T-cell (primary cell): ENCODE measurements at places on chromosomes 5 and 9. TPM values are rescaled to one million over a fixed set of nuclear protein-coding genes. Genes with fewer than 3 reads are reported as not detected.

DNA sequence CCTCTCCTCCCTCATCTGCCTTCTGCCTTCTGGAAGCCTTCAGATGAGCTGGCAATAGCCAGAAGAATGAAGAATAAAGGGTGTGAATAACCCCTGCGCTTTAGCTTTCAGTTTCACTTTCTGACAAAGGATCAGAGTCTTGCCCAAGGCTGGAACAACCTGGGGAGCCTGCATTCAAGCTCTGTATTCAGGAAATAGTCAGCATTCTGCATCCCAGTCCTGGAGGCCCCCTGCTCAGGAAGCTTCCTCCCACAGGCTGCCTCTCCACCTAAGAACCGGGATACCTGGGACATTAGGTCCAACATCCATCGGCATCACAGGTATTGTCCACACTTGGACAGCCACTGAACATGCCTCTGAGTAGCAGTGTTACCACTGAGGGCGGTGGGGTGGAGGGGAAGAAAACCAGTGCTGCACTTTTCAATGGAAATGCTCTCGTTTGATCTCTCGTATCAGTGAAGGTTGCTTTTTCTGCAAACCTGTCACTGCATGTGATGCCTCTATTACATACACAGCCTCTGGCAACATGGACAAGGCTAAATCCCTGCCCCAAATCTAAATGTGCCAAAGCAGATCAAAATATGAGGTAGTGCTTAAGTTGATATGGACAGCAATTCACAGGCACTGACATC is 39.8 kb upstream of the ACO1 start:
- no peaks in the 10 kb centered on the region for H3K36me3 ChIP-seq
- H3K4me1 ChIP-seq, result peaks cover 5% of the 10 kb centered on the region
- no peak for DNase-seq
- no peak overlapping the region for H3K4me3 ChIP-seq
- H3K27ac ChIP-seq, result no peak overlapping the region
- no peaks in the 10 kb centered on the region for H3K27me3 ChIP-seq

DNA sequence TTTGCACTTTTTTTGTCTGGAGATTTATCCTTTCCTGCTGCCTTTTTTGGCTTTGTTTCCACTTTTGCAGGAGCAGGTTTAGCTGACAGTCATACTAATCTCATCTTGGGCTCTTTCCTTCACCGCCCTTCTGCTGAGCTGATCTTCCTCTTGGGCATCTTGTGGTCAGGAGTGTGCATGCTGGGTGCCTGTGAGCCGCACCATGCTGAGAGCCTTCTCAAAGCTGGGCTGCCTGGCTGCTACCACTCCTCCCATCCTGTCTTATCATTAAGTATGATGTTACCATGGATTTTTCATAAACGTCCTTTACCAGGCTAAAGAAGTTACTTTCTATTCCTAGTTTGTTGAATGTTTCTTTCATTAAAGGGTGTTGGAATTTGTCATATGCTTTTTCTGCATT is 49.5 kb upstream of the MCCC2 start:
- no peak for DNase-seq
- H3K36me3 ChIP-seq, result peaks cover 4% of the 10 kb centered on the region
- H3K4me1 ChIP-seq, result no peaks in the 10 kb centered on the region
- H3K27ac ChIP-seq, result no peak overlapping the region
- no peaks in the 10 kb centered on the region for H3K27me3 ChIP-seq

The CER1 gene
- total RNA-seq, result not detected

GRCh38 chr9:97969014-97969413 is 14.1 kb upstream of the ANP32B start:
- H3K4me1 ChIP-seq, result peaks cover 5% of the 10 kb centered on the region
- no peaks in the 10 kb centered on the region for H3K27me3 ChIP-seq
- no peak for DNase-seq
- H3K36me3 ChIP-seq, result no peaks in the 10 kb centered on the region
- H3K4me3 ChIP-seq, result no peak overlapping the region
- no peak overlapping the region for H3K27ac ChIP-seq

The FAM219A gene
- 20.7 TPM for total RNA-seq

The CCL21 gene
- not detected for total RNA-seq

- no peak overlapping the region for H3K4me3 ChIP-seq
- no peaks in the 10 kb centered on the region for H3K36me3 ChIP-seq
- no peak overlapping the region for H3K27ac ChIP-seq
- no peaks in the 10 kb centered on the region for H3K4me1 ChIP-seq
- DNase-seq, result no peak
Observed at GRCh38 chr5:20832204-20833080, 844.4 kb upstream of the CDH18 start.

The NOTCH1 gene
- 96.1 TPM for total RNA-seq

- H3K36me3 ChIP-seq, result peaks cover 7% of the 10 kb centered on the region
- no peaks in the 10 kb centered on the region for H3K4me1 ChIP-seq
- H3K4me3 ChIP-seq, result no peak overlapping the region
- no peak for DNase-seq
Observed at GRCh38 chr5:169753795-169754194, 116.7 kb downstream of the DOCK2 start.

DNA sequence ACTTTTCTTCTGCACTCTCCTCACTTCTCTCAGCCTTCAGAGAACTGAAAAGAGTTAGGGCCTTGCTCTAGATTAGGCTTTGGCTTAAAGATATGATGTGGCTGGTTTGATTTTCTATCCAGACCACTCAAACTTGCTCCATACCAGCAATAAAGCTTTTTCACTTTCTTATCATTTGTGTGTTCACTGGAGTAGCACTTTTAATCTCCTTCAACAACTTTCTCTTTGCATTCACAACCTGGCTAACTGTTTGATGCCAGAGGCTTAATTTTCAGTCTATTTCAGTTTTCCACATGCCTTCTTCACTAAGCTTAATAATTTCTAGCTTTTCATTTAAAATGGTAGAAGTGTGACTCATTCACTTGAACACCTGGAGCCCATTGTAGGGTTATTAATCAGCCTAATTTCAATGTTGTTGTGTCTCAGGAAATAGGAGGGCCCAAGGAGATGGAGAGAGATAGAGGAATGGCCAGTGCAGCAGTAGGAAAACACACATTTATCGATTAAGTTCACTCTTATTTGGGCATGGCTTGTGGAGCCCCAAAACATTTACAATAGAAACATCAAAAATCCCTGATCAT is 5.9 kb downstream of the ATPSCKMT start:
- H3K27me3 ChIP-seq, result no peaks in the 10 kb centered on the region
- H3K27ac ChIP-seq, result no peak overlapping the region

DNA sequence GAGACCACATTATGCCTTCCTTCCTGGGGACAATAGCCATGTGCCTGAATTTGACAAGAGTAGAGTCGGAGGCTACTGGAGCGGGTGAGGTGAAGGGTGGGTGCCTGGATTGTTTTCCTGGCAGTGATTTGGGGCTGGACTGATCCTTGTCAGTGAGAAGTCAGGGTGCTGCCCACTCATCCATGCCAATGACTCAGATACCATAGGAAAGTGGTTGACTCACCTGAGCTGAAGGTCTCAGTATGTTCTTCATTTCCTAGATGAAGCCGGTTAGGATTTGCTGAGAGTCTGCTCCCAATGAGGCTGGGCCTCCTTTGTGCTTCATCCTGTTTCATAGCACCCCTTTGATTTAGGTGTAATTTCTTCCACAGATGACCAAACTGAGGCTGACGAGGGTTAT is 366.0 kb downstream of the KDM4C start:
- H3K36me3 ChIP-seq, result peaks cover 3% of the 10 kb centered on the region
- DNase-seq, result no peak
- H3K27me3 ChIP-seq, result no peaks in the 10 kb centered on the region

DNA sequence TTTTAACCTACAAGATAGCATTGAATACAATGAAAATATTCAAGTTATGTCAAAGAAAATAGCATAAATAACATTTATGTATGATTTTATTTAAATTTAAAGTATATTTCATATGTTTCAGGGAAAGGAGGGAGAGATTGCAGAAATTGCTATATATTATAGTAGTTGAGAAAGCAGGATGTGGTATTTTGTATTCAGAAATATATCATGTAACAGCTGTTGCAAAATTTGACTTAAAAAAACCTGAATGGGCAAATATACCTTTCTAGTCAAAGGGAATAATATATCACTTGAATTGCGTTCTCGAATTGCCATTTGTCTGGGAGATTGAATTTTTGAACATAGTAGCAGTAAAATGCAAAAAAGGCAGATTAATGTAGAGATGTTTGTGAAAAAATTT is 80.6 kb downstream of the PAM start:
- H3K36me3 ChIP-seq, result no peaks in the 10 kb centered on the region
- no peaks in the 10 kb centered on the region for H3K4me1 ChIP-seq
- H3K27me3 ChIP-seq, result no peaks in the 10 kb centered on the region
- no peak for DNase-seq
- H3K4me3 ChIP-seq, result no peak overlapping the region
- no peak overlapping the region for H3K27ac ChIP-seq

GRCh38 chr5:112005623-112005930 is 248.6 kb upstream of the NREP start:
- DNase-seq, result no peak
- no peak overlapping the region for H3K27ac ChIP-seq
- no peaks in the 10 kb centered on the region for H3K36me3 ChIP-seq
- H3K4me1 ChIP-seq, result no peaks in the 10 kb centered on the region
- H3K27me3 ChIP-seq, result no peaks in the 10 kb centered on the region

DNA sequence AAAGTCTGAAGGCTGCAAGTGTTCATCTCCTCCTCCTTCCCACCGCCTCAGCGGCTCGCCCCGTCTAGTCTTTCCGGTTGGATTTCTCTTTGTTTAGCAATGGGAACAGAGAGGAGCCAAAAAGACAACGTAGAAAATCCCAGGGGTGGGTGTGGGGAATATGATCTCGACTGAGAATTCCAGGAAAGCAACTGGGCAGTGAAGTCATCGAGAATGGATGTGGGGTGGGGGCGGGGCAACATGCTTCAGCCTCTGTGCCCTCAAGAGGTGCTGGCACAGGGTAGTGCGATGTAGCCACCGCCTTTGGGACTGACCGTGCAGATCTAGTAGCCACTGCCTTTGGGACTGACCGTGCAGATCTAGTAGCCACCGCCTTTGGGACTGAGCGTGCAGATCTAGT is 12.9 kb downstream of the MSX2 start:
- no peaks in the 10 kb centered on the region for H3K36me3 ChIP-seq
- no peak for DNase-seq
- no peaks in the 10 kb centered on the region for H3K4me1 ChIP-seq
- H3K27me3 ChIP-seq, result peaks cover 20% of the 10 kb centered on the region
- no peak overlapping the region for H3K4me3 ChIP-seq
- no peak overlapping the region for H3K27ac ChIP-seq

The CERCAM gene
- 1.0 TPM for total RNA-seq

DNA sequence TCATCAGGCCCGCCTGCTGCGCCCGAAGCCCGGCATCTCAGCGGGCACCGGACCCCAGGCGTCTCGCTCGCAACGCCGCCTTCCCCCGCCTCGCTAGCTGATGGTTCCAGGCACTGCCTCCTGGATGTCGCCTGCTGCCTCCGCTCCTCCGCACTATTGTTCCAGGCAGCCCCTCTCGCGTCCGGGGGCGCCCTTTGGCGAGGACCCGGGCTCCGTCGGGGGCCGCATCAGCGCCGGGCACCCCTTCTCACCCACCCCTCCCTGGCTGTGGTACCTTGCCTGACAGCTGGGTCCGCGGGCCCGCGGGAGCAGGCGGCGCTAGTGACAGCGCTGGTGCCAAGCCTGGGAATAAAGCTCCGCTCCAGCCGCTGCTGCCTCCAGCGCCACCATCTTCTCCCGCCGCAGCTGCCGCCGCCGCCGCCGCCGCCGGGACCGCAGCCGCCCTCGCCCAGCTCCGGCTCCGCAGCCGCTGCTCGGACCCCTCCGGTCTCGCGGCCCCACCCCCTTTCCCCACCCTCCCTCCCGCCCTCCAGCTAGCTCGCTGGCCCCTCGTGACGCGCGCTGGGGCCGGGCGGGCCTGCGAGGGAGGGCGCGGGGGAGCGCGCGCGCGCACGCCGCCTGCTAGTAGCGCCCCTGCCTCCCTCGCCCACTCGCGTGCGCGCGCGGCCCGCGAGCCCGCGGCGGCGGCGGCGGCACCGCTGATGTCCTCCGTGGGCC is at the start of gene APBA1:
Gene APBA1, minus strand, starts transcription at position 493 of the 717 bp plus-strand sequence.
- no peaks in the 10 kb centered on the region for H3K36me3 ChIP-seq
- H3K4me1 ChIP-seq, result peaks cover 17% of the 10 kb centered on the region
- peak; percentile 26 for DNase-seq
- H3K27ac ChIP-seq, result no peak within 1 kb of the TSS
- peaks cover 27% of the 10 kb centered on the region for H3K27me3 ChIP-seq

The PCDHGA11 gene
- total RNA-seq, result 0.44 TPM

The ARL14EPL gene
- total RNA-seq, result not detected

GRCh38 chr5:54882101-54882500 is 103.3 kb downstream of the ESM1 start:
- H3K27me3 ChIP-seq, result peaks cover 38% of the 10 kb centered on the region
- H3K4me3 ChIP-seq, result no peak overlapping the region
- H3K27ac ChIP-seq, result no peak overlapping the region
- no peak for DNase-seq
- H3K36me3 ChIP-seq, result no peaks in the 10 kb centered on the region

- H3K4me3 ChIP-seq, result no peak overlapping the region
- no peak for DNase-seq
- no peaks in the 10 kb centered on the region for H3K36me3 ChIP-seq
- H3K4me1 ChIP-seq, result no peaks in the 10 kb centered on the region
Observed at GRCh38 chr9:121895818-121896544, 197.1 kb downstream of the TTLL11 start.

DNA sequence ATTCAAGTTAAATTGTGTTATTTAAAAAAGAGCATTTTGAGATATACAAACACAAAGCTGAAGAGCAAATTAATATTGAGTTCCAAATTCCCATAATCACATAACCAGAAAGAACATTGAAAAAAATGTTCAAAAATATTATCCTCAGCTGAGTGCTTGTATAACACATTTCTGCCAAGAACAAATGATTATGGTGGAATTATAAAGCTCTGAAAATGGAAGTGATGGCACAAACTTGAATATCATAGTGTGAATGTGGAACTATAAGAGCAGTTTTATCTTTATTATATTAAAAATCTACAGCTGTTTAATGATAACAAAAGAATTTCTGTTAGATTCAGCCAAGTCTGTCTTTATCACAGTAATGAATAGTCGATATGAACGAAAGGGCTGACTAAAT is 117.8 kb downstream of the MEF2C start:
- H3K27ac ChIP-seq, result no peak overlapping the region
- H3K27me3 ChIP-seq, result no peaks in the 10 kb centered on the region
- no peak overlapping the region for H3K4me3 ChIP-seq
- no peak for DNase-seq
- no peaks in the 10 kb centered on the region for H3K4me1 ChIP-seq
- H3K36me3 ChIP-seq, result no peaks in the 10 kb centered on the region

GRCh38 chr5:76524868-76525267 is 98.3 kb downstream of the F2RL2 start:
- H3K27ac ChIP-seq, result no peak overlapping the region
- H3K27me3 ChIP-seq, result no peaks in the 10 kb centered on the region
- no peak for DNase-seq
- H3K4me3 ChIP-seq, result no peak overlapping the region

DNA sequence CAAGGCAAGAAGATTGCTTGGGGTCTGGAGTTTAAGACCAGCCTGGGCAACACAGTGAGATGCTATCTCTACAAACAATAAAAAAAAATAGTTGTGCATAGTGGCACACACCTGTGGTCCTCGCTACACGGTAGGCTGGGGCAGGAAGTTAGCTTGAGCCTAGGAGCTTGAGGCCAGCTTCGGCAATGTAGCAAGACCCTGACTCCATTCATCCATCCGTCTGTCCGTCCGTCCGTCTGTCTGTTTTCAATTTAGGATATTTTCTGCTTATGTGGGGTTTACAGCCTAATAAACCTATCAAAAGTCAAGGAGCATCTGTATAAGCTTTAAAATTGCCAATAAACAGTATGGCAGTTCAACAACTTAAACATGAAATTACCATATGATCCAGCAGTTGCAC is 19.7 kb downstream of the HMGCR start:
- H3K4me1 ChIP-seq, result no peaks in the 10 kb centered on the region
- H3K27me3 ChIP-seq, result no peaks in the 10 kb centered on the region
- H3K36me3 ChIP-seq, result peaks cover 71% of the 10 kb centered on the region
- no peak overlapping the region for H3K27ac ChIP-seq
- no peak for DNase-seq

The SLC6A18 gene
- total RNA-seq, result not detected
